Stimulated activated CD4-positive, alpha-beta T cell treated with anti-CD3 and anti-CD28 coated beads, Interleukin-12 subunit alpha, Interleukin-12 subunit beta, amount 100 ng/mL, for 4 hours (primary cell): ENCODE measurements at places on chromosomes 12 and 14.

DNA sequence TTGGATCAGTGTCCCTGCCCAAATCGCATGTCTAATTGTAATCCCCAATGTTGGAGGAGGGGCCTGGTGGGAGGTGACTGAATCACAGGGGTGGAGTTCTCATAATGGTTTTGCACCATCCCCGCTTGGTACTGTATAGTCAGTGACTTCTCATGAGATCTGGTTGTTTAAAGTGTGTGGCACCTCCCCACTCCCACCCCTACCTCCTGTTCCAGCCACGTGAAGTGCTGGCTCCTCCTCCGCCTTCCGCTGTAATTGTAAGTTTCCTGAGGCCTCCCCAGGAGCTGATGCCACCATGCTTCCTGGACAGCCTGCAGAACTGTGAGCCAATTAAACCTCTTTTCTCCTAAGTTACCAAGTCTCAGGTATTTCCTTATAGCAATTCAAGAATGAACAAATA lies 67.2 kb downstream of the FERMT2 start:
- no peak for DNase-seq

DNA sequence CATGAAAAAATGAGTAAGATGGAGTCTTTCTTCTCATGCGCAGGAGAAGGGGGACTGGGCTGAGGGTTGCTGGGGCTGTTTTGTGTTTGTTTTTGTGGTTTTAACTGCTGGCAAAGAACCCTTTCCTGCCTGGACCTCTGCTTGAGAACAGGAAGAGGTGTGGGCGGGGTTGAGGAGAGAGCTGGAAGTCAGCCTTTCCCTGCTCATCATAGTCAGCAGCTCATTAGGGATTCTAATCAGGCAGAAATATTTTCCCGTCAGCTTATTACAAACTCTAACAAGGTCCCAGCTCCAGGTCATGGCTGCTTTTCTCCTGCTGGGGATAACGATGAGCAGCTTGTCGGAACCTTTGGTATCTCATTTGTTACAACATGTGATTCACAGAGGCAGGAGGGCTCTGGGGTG lies 185.0 kb upstream of the NRXN3 start:
- DNase-seq = no peak

- DNase-seq = no peak
Observed at GRCh38 chr12:76633415-76633814, 73.8 kb upstream of the OSBPL8 start.

DNA sequence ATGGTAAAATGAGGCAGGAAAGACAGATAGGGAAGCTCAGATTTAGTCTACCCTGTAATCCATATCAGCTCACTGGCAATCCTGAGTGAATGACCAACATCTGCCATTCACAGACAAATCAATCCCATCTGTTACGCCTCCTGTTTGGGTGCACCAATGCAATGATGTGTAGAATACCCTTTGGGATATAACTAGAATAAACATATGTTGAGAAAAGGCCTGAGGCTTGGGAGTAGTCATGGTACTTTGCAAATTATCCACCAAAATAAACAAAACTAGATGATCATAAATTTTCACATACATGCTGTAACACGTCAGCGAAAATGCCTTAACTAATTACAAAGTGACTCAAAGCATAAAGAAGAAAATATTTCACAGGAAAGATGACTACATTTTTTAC lies 78.8 kb downstream of the KCNC2 start:
- DNase-seq = no peak

GRCh38 chr12:6925540-6926279 lies 2.0 kb upstream of the ATN1 start:
- no peak for DNase-seq

DNA sequence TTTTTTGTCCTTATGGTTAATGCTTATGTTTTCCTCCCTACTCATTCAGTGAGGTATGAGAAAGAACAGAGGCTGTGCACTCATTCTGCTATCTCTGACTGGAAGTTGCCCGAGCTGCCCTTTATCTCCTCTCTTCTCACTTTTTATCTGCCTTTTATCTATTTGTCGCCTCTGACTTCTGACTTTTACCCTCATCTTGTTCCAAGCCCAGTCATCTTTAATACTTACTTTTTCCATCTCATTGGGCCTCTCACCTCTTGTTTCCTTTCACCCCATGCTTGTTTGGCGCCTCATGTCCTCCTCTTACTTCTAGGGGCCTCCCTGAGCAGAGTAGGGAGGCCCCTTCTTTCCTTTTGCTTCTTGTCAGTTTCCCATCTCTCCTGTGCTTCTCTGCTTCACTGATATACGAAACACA lies 50.7 kb downstream of the DIP2B start:
- no peak for DNase-seq
